ENCODE measurements at places on chromosomes 1 and 21.

DNA sequence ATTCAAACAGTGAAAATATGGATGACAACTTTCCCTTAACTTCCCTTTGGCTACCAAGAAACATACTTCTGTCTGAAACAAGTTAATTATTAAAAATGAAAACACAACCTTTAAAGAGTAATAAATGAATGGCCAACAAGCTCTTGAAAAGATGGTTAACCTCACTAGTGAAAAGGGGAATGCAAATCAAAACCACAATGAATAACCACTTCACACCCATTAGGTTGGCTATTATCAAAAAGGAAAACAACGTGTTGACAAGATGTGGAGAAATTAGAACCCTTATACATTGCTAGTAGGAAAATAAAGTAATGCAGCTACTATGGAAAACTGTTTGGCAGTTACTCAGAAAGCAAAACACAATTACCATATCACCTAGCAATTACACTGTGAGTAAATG, 14.1 kb downstream of the COP1 start:
- no peak for DNase-seq

DNA sequence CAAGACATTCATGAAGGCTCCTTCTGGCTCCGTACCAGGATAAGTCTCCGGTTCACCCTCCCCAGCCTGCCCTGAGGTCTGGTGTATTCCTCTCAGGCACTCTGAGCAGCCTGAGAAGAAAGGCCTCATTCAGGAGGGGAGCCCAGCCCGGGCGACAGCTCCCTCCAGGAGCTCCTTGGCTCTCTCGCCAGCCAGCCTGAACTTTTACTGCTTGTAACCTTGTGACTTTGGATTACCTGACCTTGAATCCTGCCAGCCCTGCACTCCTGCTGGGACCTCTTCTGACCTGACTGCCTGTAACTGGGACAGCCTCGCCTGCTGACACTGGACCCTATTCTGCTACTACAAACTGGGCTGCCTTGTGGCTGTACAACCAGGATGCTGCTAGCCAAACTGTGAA, 65.8 kb downstream of the CD34 start:
- no peak for DNase-seq

DNA sequence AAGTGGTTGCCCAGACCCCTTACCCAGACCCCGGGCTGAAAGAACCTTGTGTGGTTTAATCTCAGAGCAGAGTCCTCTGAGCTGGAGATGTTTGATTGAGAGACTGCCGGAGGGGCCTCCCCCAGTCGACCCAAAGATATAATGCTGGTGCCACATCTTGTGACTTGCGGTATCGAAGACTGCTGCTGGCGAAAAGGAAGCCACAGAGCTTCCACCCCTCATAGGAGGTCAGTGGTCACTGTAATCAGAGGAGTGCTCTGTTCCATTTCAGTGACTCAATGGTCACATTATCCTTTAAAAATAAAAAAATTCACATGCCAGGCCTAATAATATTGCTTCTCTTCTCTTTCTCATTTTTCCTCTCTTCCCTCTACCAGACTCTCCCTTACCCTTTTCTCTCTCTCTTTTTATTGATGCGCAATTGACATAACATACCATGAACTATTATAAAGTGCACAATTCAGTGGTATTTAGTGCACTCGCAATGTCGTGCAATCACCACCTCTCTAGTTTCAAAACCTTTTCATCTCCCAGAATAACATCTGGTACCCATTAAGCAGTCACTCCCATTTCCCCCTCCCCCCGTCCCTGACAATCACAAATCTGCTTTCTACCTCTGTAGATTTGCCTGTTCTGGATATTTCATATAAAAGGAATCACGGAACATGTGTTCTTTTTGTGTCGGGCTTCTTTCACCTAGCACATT, 52.6 kb upstream of the LYST start:
- DNase-seq = no peak

GRCh38 chr1:114000406-114000805, 21.1 kb downstream of the OLFML3 start:
- no peak for DNase-seq

- no peak for DNase-seq
Measured at GRCh38 chr1:175674186-175674585, 69.2 kb downstream of the TNR start.

DNA sequence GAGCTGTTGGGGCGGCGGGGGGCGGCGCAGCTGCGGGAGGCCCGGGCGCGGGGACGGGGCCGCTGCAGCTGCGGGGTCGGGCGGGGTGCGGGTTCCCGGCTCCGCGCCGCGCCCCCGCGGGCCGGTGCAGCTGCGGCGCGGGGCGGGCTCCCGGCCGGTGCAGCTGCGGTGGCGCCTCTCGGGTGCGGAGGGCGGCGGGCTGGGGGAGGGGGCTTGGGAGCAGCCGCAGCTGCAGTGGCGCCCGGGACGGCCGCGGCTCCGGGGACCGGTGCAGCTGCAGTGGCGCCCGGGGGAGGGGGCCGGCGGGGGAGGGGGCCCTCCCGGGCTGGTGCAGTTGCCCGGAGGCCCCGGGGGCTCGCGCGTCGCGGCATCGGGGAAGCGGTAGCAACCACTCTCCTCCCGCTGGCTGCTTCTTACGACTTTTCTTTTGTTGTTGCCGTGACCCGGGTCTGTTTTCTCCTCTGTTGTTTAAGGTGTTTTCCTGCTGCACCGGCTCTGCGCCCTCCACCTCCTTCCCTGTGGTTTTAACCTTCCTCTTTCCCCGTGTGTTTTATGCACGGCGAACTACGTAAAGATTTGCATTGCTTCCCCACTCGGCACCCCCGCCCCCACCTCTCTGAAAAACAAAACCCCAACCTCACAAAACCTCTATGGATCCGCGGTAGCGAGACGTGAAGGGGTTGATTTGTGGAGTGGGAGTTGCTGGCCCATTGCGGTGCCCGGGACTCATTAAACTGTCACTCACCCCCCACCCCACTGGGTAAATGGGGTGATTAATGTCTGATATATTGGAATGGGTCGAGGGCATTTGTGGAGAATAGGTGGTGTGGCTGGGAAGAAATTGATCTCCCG, 1.7 kb upstream of the ZBTB18 start:
- no peak for DNase-seq

DNA sequence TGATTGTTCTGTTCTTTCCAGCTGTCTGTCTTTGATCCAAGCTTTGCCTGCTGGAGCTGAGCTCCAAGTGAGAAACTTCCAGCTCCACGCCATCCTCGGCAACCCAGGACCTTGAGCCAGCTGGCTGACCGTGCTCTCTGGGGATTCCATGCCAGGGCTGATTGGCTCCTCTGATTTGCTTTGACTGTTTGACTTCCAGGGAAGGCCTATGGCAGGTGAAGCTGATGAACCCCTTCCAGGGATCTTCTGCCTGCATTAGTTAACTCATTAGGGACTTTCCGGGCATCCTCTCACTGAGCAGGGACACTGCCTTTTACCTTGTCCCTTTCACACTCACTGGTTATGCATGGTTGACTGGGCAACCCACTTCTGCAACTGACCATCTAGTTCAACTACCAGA, 406.1 kb downstream of the RPS6KC1 start:
- no peak for DNase-seq
